Stimulated activated CD8-positive, alpha-beta memory T cell treated with anti-CD3 and anti-CD28 coated beads, Interleukin-4, amount 100 ng/mL, for 48 hours (primary cell): ENCODE measurements at places on chromosomes 7 and 10.

- no peak for DNase-seq
Measured at GRCh38 chr7:36571190-36571560, 153.1 kb downstream of the AOAH start.

DNA sequence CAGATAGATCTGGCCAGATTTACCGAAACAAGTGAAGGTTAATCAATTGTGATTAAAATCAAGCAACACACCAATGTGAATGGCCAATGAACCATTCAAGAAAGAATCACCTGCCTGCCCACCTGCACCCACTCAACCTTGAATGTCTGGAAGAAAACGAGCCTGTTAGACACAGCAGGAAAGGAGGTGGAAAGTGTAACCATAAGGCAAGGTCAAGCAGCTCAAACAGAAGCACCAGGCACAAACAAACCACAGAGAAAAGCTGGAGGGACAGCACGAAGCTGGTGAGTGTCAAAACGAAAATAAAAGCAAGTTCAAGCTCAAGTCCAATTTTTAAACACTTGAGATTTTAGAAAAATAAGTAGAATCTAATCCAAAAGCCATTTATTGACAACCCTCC, 64.9 kb downstream of the STEAP1B start:
- DNase-seq, result no peak

DNA sequence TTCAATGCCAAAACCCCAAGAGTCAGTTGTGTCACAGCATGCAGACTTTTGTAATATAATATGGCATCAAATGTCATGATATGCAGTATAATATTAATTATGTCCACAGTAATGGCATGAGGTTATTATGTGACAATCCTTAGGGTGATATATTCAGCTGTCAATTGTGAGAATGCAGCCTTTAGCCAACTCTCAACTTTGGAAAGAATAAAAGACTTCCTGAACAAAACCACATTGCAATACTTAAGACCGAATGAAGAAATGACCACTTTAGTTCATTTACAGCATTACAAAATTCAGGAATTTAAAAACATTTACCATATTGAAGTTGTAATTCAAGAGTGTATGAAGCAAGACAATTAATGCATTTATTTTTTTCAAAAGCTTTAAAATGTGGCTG, 45.4 kb downstream of the CPVL start:
- no peak for DNase-seq

DNA sequence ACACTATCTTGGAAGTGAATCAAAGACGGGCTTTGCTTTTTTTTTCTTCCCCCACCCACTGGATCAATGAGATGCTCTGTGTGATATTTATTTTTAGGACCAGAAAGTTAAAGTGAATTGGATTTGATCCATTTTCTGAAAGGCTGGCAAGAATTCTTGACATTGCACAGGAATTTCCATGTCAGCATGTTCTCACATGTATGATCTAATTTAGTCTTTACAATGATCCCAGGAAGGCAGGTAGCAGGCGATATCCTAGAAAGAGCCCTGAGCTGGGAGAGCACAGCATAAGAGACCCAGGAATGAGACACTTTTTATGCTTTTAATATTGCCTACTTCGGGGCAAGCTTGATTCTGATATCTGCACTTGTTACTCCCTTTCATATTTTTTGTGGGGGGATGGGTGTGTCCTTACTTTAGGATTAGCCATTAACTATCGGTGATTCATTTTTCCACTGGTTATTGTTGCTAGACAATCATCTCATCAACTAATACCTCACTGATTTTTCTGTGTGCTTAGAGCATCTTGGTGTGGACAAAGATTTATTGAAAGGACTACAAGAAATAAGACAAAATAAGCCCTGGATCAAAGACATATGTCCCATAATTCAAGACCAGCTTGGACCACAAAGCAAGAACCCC, 58.1 kb downstream of the NRP1 start:
- DNase-seq, result no peak

DNA sequence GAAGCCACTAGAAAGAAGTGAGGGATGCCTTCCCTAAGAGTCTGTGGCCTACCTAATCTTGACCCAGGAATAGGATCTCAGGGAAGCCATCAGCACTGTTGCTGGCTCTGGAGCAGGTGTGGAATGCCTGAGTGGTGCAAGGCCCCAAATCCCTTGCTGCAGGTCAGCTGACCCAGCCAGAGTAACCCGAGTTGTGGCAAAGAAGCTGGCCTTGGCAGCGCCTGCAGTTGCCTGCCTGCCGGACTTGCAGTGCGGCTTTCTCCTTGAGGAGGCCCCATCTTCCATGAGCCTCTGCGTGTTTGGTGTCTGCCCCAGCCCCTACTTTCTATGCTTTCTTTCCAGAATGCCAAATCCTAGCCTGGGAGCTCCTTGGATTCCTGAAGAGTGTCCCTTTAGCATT, 5.8 kb downstream of the KIAA1217 start:
- no peak for DNase-seq

- no peak for DNase-seq
Measured at GRCh38 chr7:150332852-150333635, 8.4 kb downstream of the RARRES2 start.

GRCh38 chr7:1210321-1210978, 22.2 kb upstream of the UNCX start:
- DNase-seq, result no peak
